GM04503 (cell line): ENCODE measurements at places on chromosomes 6 and 20.

DNA sequence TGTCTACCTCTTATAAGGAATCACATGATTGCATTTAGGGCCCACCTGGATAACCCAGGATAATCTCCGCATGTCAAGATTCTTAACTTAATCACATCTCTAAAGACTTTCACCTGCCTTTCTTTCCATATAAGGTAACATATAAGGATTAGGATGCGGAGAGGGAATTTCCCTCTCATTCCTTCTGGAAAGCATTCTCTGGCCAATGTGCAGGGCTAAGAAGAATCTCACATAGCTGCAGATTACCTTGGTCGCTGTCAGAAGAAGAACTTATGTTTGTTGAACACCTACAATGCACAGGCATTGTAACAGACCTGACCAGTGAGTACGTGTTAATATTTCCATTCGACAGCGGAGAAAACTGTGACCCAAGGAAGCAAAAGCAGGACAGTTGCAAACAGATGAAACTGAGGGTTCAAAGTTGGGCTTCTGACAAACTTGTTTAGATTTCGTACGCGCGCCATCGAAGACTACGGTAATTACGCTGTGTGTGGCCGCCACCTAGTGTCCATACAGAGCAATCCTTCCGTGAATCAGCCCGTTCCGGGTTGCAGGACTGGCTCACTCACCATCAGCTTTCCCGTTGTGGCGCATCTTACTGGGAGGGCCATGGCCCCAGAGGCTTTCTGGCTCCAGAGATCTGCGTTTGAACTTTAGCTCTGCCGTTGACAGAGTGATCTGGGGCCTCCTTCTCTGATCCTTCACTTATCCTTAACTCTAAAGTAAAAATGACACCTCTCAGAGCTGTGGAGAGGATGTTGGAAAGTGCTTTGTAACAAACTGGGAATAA, 9.5 kb downstream of the C20orf202 start:
- no peak for DNase-seq

GRCh38 chr20:25269833-25270170, 21.9 kb downstream of the PYGB start:
- no peak for DNase-seq

GRCh38 chr6:122404444-122404843, 5.0 kb downstream of the HSF2 start:
- no peak for DNase-seq

DNA sequence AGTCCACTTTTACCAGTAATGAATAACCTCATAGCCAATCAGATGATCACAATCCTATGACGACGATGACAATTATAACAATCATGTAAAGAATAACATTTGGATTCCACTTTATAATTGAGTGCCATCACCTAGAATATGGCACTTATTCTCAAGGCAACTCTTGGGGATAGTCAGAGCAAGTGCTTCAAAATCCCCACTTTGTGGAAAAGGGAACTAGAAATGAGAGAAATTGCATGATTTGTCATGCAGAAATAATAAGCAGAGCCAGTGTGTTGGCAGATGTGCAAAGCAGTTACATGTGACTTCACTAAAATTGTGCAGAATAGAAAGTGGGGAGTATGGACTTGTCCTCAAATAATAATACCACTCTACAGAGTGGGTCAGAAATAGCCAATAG, 41.3 kb downstream of the FRK start:
- DNase-seq: no peak

GRCh38 chr20:63961664-63962425, 5.6 kb upstream of the UCKL1 start:
- DNase-seq: no peak

DNA sequence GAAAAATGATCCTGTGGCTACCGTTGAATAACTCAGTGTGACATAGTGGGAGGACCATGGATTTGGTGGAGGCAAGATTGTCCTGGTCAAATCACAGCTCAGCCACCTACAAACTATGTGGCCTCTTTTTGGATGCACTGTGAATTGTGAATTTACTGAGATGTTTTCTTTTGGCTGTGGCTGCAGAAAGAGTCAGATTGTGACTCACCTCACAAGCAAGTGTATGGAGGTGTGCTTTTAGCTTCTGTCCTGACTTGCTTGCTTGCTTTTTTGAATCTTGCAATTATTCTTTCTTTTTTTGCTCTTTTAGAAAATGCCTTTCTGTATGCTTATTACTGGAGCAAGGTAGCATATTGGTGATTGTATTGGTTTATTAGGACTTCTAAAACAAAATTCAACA, 122.9 kb upstream of the FOXO3 start:
- no peak for DNase-seq

GRCh38 chr20:2751878-2752566, 48.4 kb downstream of the CPXM1 start:
- no peak for DNase-seq

GRCh38 chr20:19970256-19970765, 46.9 kb upstream of the NAA20 start:
- DNase-seq: no peak

DNA sequence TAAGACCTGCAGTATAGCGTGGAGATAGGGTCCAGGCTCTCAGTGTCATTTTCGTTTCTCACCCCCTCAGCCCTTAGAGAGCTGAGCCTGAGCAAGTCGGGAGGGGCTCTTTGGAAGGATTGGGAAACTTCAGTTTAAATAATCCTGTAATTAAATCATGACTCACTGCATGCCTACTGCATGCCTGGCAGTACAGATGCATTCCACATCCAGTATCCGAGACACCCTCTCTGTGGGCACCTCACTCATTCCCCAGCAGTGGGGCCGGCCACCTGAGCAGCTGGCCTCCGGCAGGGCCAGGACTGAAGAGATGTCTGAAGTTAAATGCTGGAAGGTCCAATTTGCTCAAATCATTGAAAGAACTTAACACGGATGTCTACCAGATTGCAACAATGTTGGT, 316.6 kb downstream of the THBS2 start:
- no peak for DNase-seq

DNA sequence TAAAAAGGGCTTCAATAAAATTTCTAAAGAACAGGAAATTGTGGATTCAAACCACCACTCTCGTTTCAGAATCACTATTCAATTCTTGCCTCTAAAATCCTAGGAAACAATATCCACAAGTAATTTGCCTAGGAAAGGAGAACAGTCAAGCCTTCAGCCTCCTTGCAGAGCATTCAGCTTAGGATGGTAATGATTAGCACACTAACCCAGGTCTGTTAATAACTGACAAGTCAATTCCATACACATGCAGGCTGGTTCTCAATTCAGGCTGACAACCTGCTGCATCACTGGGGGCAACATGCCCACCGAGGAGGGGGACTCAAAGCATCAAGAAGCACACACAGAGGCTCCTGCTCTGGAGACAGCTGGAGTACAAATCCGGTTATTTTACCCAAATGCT, 57.6 kb downstream of the GMDS start:
- DNase-seq: no peak

DNA sequence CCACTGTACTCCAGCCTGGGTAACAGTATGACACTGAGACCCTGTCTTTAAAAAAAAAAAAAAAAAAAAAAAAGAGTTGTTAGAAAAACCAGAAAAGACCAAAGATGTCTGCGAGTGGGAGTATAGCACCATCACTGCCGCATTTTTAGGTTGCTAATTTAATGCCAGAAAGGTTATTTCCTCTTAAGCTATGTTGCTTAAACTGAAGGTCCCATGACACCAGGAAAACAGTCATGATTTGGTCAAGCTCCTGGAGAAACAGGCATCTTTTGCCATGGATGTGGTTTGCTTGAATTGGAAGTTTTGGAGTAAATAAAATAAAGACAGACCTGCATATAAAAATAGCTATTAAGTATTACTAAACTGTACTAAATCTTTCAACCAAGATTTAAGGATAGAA, 68.3 kb upstream of the TNFRSF21 start:
- no peak for DNase-seq

- no peak for DNase-seq
Measured at GRCh38 chr20:55394592-55394991, 610.7 kb downstream of the CBLN4 start.

DNA sequence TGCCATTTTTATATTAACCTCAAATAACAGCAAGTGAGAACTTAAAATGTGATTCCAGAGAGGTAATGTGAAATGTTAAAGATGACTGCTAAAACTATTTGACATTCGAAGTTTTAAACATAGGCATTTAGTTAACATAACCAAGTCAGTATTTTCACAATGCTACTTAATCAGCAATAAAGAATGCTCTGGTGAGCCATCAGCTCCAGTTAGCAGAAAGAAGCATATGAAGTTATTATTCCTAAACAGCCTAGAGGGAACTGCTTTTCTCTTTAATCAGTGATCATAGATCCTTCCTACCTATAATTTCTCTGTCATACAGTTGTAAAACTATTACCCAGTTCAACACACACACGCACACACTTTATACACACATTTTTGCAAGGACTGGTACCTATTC, 60.1 kb downstream of the MMS22L start:
- no peak for DNase-seq

DNA sequence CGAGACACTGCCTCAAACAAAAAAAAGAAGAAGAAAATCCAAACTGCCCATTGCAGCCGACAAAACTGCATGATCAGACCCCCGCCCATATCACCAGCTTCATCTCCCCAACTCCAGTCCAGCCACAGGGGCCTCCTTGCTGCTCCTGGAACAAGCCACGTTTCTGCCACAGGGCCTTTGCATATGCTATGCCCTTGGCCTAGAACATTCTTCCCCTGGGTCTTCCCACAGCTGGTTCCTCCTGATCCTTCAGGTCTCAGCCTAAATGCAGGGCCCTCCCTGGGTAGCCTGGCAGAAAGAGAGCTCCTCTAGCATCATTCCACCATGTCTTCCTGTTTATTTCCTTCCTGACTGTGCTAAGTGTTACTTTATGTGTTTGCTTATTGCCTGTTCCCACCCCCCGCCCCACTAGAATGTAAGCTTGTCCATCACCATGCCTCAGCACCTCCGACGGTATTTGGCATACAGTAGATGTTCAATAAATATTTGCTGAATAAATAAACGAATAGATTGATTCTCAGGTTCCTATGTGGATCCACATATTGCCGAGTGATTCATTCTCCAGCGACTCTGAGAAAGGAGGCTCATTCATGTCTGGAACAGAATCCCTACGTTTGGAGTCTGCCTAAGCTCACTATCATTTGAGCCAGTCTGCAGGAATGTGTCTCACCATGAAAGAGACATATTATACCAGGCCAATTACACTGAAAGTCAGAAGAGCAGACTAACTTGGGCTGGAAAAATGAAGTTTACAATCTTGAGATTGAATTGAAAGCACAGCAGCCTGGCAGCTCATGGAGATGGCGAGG, 56.1 kb downstream of the NFATC2 start:
- DNase-seq: no peak

DNA sequence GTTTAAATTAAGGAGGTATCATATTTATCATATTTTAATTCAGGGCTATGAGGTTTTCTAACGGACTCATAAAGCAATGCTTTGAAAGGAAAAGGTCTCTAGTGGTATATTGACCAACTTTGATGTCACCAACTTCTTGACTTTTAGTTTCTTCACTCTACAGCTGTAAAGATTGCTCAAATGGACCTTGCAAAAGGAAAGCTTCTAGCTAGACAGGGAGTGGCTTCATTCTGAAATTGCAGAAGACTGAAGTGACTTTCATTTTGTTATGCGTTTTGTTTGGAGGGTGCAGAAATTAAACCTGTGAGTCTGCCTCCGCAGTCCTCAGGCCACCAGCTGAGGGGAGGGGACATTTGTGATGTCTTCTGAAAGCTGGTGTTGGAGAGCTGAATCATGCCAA, 95.7 kb downstream of the SLC24A3 start:
- DNase-seq: no peak

- peak; percentile 9 for DNase-seq
Measured at GRCh38 chr20:33604084-33604990, 57.8 kb upstream of the C20orf144 start.

- no peak for DNase-seq
Measured at GRCh38 chr6:144856622-144857021, 571.5 kb downstream of the UTRN start.

DNA sequence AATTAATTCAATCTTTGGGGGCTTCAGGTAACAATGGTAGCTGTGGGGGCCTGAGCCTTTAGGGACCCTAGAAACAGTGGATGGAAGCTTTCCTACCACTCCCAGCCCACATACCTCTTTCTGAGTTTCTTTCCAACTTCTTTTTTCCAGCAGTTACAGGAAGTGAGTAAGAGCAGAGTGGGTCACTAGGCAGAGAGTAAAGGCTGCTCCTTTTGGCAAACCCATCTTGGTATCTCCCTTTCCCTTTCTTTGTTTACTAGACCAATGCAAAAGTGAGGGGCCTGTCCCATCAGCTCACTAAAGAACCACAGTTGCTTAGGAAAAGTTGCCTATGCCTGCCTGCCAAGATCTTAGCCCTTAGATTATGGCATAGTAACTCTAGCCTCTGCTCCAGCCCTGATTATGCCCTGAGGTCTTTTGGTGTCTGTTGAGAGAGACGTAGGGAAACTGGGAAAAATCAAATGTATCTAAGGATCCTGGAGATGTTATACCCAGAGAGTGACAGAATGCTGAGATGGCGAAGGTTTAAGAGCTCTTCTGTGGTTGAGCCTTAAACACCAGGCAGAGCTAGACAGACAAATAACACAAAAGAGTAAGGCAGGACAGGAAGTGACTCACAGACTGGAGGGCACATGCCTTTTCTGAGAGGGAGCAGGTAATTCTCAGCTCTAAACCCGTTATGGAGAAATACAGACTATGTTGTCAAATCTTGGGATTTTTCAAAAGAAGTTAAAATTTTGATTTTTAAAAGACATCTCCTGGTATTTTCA, 31.3 kb downstream of the TRMT6 start:
- no peak for DNase-seq

- no peak for DNase-seq
Measured at GRCh38 chr20:25706793-25707192, 10.1 kb upstream of the ZNF337 start.

- DNase-seq: no peak
Measured at GRCh38 chr20:2688041-2688591, 4.5 kb upstream of the EBF4 start.

GRCh38 chr6:17610835-17611234, 10.7 kb downstream of the FAM8A1 start:
- no peak for DNase-seq

GRCh38 chr20:51065615-51066014, 42.7 kb upstream of the KCNG1 start:
- DNase-seq: no peak

DNA sequence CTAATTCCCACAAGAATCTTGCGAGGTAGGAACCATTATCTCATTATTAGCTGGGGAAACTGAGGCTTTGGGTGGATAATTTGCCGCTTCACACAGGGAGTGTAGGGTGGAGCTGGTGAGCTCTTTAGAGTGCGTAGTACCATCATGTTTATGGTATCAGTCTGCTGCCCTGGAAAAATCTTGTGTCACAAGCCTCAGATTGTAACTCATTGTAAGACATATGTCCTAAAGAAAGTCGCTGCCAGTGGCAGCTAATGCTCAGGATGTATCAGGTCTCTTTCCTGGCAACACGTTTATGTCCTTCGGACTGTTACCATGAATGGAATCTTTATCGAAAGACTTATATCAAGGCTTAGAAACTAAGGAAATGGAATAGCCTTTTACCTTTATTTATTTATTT, 1.9 kb downstream of the ZFAND3 start:
- no peak for DNase-seq

DNA sequence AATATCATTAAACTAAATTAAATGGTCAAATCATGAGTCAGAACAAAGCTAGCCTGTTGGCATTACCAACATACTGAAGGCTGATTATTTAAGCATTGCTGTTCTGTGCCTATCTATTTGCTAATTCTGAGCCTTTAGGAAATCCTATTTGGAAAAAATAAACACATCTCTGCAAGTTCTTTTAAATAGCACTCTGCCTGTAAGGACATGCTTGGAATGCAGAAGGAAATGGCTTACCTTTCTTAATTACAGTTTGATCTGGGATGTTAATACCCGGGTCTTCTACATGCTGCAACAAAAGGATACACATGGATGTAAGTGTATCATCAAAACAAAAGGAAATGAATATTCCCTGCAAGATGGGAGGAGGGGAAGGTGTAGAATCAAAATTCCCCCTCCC, 8.3 kb downstream of the TFAP2A start:
- DNase-seq: no peak
